IPS DF 6.9 (cell line): ENCODE measurements at places on chromosomes 12 and 14.
A peak's percentile ranks its signal among the peaks of the same experiment; 100 is the strongest.

DNA sequence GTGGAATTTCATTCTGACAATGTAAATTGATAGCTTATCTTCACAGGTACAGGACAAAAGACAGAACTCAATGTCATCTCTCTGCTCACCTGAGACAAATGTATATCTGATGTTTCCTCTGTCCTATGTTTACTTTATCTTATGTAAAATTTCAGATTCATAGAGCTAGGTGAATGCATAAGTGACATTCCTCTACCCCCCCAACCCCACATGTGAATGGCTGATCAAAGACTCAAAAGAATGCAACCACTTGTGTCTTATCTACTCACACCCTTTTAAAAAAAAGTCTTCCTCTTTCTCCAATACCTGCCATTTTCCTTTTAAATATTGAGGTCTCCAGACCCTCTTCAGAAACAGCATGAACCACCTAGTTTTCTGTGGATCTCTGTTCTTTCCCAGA is 736.6 kb upstream of the SEL1L start:
- no peak for DNase-seq

DNA sequence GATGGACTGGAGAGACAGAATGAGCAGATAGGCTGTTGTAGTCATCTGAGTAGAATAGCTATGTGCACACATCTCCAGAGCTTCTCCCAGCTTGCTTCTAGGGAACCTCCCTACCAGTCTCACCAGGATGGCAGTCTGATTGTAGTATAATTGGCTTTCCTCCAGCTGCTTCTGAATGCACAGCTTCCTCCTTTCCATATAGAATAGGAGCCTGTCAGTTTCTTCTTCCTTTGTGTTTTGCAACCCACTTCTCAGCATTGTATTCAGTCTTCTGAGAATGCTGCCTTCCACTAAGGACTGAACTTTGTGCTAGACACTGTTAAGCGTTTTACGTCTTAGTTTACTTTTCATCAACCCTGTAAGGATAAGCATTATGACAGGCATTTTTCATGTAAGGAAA is 2.2 kb upstream of the CSAD start:
- no peak for DNase-seq

GRCh38 chr12:78430551-78430950 is 434.0 kb upstream of the SYT1 start:
- no peak for DNase-seq

DNA sequence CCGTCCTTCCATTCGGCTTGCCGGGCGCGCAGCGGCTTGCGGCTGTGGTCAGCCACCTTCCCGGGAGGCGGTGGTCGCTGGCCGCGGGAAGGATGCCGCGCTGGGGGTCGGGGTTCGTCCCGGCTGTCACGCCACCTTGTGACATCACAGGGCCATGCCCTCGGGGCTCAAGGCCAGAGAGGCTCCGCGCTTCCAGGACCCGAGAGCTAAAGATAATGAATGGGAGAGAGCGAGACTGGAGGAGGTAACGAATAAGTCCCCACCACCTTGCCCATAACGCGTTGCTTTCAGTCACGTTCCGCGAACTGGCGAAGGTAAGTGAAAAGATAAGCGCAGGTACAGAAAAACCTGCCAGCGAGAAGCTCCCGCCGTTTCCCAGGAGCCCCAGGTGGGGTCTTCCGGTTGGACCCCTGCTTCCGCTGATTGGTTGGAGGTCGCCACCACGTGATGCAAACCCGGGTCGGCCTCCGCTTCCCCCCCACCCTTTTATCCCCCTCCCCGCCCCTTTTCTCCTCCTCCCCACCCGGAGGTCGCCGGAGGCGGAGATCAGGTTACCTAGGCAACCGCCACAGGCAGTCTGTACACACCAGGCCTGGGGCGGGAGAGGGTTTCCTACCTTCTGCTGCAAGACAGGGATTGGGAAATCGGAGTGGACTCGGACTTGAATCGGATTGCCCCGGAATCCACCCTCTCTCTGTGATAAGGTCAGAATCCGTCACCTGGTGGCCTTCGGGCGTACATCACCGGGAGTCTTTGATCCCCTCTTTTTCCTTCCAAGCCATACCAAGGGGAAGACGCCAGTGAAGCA is at the start of gene LRRC9:
Gene LRRC9 (plus strand): TSS at position 575 of the 808 bp plus-strand sequence.
- peak; percentile 71 for DNase-seq

DNA sequence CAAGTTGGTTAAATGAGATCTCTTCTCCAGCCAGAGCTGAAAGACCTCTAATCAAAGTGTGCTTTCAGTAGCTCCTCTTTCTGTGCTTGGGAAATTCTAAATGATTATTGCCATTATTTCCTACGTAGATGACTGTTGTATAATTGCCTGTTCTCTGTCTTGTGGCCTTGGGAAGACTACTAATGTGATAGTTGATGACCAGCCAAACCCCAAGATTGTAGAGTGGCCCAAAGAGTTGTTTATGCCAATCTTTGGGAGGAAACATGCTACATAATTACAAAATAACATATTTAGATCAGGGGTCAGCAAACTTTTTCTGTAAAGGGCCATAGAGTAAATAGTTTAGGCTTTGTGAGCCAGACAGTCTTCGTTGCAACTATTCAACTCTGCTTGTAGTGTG is 135.1 kb upstream of the DIO2 start:
- DNase-seq: no peak
